ENCODE measurements at places on chromosomes 5 and 9.

DNA sequence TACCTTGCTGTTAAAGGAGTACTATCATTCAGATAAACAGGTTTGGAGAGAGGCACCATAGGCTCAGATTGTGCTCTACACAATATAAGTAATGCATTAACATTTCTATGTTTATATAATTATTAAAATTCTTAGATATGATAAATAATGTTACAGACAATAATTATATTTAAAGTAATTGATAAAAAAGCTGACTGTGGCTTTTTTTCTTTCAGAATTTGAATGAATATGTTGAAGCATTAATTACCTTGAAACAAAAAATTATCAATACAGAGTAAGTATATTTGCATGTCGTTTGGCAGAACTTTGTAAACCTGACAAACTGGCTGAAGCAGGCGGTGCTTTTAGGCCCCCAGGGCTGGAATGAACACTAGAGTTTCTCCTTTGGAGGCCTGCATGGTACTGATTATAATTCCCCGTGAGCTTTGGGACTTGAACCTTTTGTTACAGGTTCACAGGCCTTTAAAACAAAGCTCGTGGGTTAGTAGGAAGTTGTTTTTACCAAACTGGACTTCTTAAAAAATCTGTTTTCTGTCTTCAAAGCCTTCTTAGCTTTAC lies 13.8 kb downstream of the ICE1 start:
- no peak for DNase-seq

GRCh38 chr5:17976404-17976803 lies 342.1 kb downstream of the TAF11L14 start:
- DNase-seq, result no peak

- DNase-seq, result no peak
Observed at GRCh38 chr9:91776409-91777291, 173.4 kb downstream of the ROR2 start.

GRCh38 chr5:50445296-50445949 lies 4.3 kb upstream of the EMB start:
- DNase-seq, result peak; percentile 33

DNA sequence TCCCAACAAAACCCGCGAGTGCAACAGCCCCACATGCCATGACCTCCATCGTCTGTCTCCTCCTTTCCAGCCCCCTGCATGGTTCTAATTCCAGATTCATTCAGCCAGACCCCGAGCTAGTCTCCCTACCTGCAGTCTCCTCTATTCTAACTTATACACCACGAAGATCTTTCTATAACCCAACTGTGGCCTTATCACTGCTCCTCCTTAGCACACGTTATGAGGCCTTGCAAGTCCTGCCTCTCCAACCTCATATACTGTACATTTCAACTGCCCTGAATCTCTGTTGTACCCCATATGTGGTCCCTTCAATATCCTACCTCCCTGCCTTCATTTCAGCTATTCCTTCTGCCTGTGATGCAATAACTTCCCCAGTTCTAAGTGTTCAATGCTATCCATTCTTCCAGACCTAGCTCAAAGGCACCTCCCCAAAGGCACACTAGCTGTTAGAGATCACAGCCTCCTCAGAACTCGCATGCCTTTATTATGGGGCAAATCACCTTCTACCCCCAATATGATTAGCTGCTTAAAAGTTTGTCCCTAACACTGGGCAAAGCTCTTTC lies 215.1 kb upstream of the TRIM32 start:
- no peak for DNase-seq

GRCh38 chr9:91884696-91885687 lies 65.0 kb downstream of the ROR2 start:
- no peak for DNase-seq

- DNase-seq, result no peak
Observed at GRCh38 chr5:57185313-57185712, 11.5 kb downstream of the GPBP1 start.

GRCh38 chr5:96022971-96023370 lies 61.3 kb upstream of the ELL2 start:
- DNase-seq, result no peak

DNA sequence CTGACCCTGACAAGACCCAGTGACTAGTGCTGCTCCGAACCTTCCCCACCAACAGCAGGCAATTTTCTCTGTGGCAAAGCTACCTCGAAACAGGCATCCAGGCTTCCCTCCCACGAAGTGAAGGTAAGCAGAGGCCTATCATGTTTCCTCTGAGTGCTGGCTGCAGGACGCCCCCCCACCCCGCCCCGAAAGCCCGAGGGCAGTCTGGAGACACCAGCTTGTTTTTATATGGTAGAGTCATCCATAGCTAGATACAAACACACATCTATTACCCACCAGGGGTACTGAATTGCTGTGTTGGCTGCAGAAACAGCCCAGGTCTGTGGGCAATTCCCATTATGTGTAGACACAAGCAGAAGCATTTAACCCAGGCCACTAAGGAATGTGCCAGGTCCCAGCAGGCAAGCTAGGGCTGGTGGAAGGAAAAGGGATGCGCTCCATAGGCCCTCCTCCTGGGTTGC lies 40.4 kb downstream of the LIX1 start:
- DNase-seq, result no peak

DNA sequence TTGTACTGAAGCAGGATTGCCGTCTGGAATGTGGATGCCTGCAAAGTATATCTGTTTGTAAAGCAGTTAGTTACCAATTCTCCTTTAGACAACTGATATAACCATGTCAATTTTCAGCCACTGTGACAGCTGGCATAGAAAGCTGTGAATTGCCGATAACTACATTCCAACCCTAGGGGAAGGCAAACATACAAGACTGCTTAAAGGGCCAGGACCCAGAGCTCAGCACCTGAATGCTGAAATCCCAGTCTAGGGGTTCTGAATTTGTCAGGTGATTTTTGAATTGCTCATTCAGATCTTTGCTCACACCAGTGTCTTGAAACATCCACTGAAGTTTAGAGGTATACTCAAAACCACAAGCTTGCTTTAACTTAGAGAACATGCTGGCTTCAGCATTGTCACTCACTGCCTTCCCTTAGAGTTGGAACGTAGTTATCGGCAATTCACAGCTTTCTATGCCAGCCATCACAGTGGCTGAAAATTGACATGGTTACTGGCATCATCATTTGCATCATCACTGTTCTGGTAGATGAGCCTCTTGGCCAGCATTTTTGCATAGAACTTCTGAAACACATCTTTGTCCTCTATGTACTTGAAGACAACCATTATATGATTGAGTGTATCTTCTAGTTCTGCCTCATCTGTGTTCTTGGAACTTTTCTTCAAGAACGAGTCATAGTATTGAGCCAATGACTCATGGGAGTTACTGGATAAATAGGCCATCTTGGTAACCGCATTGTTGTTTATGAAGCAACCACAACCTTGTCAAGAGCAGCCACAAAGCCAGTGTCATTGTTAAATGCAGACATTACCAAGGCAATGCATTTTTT lies 82.1 kb downstream of the CCDC192 start:
- DNase-seq, result no peak

DNA sequence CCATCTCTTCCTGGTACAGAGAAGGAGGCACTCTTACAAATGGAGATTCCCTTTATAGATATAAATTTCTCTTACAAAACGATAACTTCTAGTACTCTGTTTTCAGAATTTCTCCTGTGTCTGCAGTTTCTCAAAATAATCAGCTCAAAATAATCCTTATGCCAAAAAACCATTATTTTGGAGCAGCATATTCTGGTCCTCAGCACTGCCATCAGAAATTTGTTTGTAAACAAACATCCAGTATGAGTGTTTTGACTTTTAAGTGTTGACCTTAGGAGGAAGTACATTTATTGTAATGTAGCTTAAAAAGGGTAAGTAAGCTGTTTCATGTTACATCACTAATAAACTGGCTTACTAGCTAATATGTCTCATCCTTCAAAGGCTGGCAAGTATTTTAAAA lies 52.8 kb upstream of the SNAPC3 start:
- no peak for DNase-seq

DNA sequence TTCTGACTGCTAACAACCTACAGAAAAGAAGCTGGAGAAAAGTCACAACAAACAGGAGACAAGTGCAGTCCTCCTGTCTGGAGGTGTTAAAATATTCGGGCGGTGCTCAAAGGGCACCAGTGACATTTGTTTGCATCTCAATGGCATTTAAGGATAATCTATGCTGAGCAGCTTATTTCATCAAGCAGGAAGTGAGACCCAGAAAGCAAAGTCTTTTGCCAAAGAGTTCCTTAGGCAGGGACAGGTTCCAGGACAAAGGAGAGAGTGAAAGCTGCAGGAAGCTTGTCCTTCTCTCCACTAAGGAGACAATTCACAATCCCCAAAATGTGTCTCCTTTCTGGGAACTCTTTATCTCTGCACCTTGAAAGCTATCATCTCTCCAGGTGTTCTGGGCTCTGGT lies 38.7 kb upstream of the CDK20 start:
- no peak for DNase-seq

DNA sequence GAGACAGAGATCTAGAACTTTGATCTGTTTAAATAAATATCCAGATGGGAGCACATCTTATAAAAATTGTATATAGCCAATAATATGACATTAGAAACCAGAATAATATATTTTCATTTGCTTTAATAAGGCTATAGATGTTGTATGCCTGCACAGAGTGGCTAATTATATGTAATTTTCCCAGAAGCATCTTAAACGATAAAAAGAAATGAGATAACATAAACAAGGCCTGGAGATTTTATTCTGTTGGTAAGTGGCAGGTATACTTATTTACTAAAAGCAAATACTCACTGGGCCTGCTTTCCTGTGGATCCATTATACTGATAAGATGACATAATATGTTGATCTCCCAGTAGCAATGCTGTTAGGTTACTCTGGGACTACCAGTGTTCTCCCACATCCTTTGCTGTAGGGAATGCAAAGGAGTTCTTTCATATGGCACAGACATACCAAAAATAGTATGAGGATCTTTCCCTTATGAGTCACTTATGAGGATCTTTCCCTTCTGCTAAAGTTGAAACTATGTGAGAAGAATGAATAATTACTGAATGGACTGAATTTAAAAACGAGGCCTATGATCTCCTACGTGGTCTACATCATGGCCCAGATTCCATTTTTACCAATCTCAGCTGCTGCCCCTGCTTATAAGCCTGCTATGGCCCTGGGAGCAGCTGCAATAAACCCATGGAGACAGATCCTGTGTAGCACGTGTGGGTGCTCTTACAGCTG lies 112.1 kb downstream of the NUDT12 start:
- no peak for DNase-seq

DNA sequence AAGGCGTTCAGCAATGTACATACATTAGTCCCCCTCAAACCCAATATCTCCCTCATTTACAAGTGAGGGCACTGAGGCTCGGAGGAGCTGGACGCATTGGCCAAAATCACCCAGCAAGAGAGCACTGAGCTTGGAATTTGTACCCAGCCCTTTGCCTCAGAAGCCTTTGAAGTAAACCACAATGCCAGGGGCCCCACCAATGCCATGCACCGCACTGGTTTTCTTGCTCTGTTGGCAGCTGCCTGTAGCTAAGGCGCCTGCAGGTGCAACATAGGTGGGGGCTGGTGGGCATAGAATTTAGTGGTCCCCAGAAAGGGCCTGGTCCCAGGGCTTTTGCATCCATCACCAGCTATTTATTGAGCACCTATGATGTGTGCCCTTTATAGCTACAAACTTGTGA lies 37.3 kb upstream of the FUBP3 start:
- DNase-seq, result no peak

GRCh38 chr5:9438596-9439354 lies 107.1 kb downstream of the SEMA5A start:
- DNase-seq, result no peak

- no peak for DNase-seq
Observed at GRCh38 chr9:80899208-80899607, 790.1 kb downstream of the TLE1 start.

- peak; percentile 40 for DNase-seq
Observed at GRCh38 chr5:139636207-139636792, 11.8 kb upstream of the CXXC5 start.

GRCh38 chr5:179227229-179227579 lies 118.1 kb downstream of the ADAMTS2 start:
- no peak for DNase-seq

DNA sequence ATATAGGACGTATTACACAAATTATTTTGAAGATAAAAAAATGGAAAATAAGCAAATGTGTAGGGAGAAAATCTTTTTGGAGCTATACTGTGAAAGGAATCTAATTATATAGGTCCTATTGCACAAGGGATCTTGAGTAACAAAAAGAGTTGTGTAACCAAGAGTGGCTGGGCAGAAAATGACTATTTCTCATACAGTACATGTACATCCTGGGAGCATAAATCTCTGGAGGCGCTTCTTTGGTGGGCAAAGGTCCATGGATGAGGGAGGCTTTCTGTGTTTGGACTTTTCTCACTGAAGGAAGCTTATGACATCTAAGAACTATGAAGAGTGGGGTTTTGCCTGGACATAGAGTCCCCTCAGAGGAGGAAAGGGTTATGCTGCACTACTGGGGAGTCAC lies 29.8 kb downstream of the ANKS6 start:
- no peak for DNase-seq

GRCh38 chr5:67165526-67166459 lies 30.8 kb downstream of the CD180 start:
- peak; percentile 86 for DNase-seq

- DNase-seq, result no peak
Observed at GRCh38 chr5:6840136-6840793, 127.0 kb downstream of the TENT4A start.

- no peak for DNase-seq
Observed at GRCh38 chr5:5159282-5160103, 19.4 kb downstream of the ADAMTS16 start.

DNA sequence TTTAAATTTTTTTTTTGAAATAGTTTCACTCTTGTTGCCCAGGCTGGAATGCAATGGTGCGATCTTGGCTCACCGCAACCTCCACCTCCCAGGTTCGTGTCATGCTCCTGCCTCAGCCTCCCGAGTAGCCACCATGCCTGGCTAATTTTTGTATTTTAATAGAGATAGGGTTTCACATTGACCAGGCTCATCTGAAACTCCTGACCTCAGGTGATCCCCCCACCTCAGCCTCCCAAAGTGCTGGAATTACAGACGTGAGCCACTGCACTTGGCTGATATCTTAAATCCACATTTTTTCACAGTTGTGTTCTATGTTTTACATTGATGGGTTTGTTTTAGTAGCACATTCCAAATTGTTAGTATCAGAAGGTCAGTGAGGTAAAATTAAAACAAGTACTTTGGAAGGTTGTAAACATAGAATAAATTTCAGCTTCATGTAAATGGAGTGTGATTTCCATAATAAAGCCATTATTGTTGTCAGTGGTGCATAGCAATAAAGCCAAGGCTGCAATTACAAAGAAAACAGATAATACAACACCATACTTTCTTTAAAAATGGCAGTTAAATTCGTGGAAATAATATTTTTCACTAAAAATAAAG lies 287.2 kb downstream of the ARRDC3 start:
- no peak for DNase-seq

GRCh38 chr5:54832858-54833257 lies 152.5 kb downstream of the ESM1 start:
- no peak for DNase-seq

GRCh38 chr5:149537374-149537975 lies 13.8 kb downstream of the CSNK1A1 start:
- DNase-seq, result no peak

All from CD8-positive, alpha-beta T cell (primary cell).